ENCODE measurements at places on chromosomes 5 and 9.

DNA sequence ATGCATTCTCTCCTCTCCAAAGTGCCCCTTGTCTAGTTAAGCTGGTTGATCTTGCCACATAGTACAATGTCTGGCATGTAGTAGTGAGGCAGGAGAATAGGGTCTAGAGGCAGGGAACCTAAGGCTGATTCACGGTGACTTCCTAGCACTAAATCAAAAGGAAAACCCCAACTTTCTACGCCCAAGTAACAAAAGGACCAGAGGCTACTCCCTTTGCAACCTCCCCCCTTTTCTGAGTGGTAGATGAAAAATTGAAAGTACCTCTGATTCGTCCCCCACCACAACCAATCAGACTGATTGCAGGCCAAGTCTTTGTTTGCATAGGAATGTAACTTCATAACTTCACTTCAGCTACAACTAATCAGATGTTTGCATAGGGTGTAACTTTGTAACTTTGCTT, 278.8 kb downstream of the PSAT1 start:
- no peak for DNase-seq

DNA sequence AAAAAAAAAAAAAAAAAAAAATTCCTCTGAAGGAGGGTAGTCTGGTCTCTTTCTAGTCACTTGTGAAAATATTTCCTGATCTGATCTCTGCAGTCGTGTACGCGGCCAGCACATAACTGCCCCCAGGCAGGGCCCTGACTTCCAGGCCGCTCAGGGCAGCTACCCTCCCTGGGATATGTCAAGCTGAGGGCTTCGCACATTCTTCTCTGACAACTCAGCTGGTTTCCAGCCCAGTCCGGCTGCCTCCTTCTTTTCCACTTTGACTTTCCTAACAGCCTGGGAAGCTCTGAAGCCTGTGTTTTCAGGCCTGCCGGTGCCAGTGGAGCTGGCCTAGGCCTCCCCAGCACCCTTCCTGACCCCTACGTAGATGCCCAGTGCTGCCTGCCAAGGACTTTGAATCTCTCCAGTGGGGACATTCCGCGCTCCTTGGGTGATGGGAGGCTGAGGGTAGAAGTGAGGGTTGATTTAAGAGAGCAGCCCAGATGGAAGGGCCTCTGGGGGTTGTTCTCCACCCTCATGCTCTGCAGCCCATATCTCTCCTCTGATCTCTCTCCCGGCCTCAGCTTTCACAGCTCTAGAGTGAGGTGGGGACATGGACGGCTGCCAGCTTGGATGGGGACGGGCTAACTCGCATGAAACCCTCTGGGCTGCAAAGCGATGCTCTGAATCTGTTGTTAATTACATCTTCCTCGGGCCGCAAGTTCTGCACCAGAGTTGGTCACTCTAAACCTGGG, 20.7 kb downstream of the COL5A1 start:
- DNase-seq = peak; percentile 91

- no peak for DNase-seq
These were observed 73.1 kb upstream of the GAS1 start for GRCh38 chr9:87020169-87020950.

- no peak for DNase-seq
These were observed 167.8 kb downstream of the TRIO start for GRCh38 chr5:14310901-14311300.

All from osteocyte (in vitro differentiated cells).